ENCODE measurements at places on chromosomes 11 and 22. TPM values are rescaled to one million over a fixed set of nuclear protein-coding genes. Genes with fewer than 3 reads are reported as not detected.

Gene APOL3
- 1.6 TPM for total RNA-seq

Gene PRDM11
- 6.9 TPM for total RNA-seq

Gene SLC17A6
- 11.8 TPM for total RNA-seq

Gene MMP11
- total RNA-seq, result 18.8 TPM

Gene IGLL1
- total RNA-seq, result not detected

Gene NRXN2
- total RNA-seq, result 204 TPM

Gene DDI1
- total RNA-seq, result not detected

Gene TAF1D
- total RNA-seq, result 134 TPM

Gene RIBC2
- 0.41 TPM for total RNA-seq

Gene ACR
- total RNA-seq, result not detected

Gene ABTB2
- total RNA-seq, result 2.4 TPM

Gene VPREB1
- not detected for total RNA-seq

Gene ARHGEF17
- total RNA-seq, result 16.3 TPM

Gene TTC9C
- 26.9 TPM for total RNA-seq

Gene ELFN2
- total RNA-seq, result 7.7 TPM

Gene RFPL3
- total RNA-seq, result not detected

Gene OR5AS1
- not detected for total RNA-seq

Gene TSPAN32
- total RNA-seq, result 0.41 TPM

Gene APOBEC3A
- not detected for total RNA-seq

Gene OR51B4
- 0.41 TPM for total RNA-seq

Gene MUC15
- total RNA-seq, result not detected

Gene OR8D4
- total RNA-seq, result not detected

Gene PLEKHB1
- total RNA-seq, result 5.3 TPM

Gene ALG12
- total RNA-seq, result 8.6 TPM

Gene CRYBB2
- total RNA-seq, result not detected

Gene TYR
- total RNA-seq, result not detected

Gene CAPN5
- 8.6 TPM for total RNA-seq

Gene RTN4RL2
- total RNA-seq, result 0.41 TPM

Gene MFNG
- 1.6 TPM for total RNA-seq

Gene TSPAN4
- 14.3 TPM for total RNA-seq

Gene OR52H1
- 0.41 TPM for total RNA-seq

Gene FLRT1
- 4.5 TPM for total RNA-seq

Gene TESMIN
- 1.2 TPM for total RNA-seq

Gene SHISAL1
- 20.8 TPM for total RNA-seq

Gene FOXRED1
- 18.3 TPM for total RNA-seq

Gene DNAL4
- 16.7 TPM for total RNA-seq
